Cardiac fibroblast (primary cell): ENCODE measurements at places on chromosomes 1 and 21.
A peak's percentile ranks its signal among the peaks of the same experiment; 100 is the strongest.

GRCh38 chr1:226863446-226863845 lies 7.0 kb upstream of the PSEN2 start:
- DNase-seq: peak; percentile 20

DNA sequence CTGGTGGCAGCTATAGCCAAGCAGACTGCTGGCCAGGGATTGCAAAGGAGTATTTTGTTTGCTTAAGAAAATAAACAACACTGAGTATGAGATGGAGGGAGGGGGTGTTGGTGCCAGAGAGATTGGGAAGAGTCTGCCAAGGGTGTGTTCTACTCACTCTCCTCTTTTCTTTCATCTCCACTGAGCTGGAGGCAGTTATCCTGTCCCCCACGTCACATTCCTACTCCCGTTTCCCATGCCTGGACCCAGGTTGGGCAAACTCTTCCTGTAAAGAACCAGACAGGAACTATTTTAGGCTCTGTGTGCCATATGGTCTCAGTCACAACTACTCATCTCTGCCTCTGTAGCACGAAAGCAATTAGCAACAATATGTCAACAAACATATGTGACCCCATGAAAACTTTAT lies 1.4 kb upstream of the IL24 start:
- DNase-seq: peak; percentile 92

DNA sequence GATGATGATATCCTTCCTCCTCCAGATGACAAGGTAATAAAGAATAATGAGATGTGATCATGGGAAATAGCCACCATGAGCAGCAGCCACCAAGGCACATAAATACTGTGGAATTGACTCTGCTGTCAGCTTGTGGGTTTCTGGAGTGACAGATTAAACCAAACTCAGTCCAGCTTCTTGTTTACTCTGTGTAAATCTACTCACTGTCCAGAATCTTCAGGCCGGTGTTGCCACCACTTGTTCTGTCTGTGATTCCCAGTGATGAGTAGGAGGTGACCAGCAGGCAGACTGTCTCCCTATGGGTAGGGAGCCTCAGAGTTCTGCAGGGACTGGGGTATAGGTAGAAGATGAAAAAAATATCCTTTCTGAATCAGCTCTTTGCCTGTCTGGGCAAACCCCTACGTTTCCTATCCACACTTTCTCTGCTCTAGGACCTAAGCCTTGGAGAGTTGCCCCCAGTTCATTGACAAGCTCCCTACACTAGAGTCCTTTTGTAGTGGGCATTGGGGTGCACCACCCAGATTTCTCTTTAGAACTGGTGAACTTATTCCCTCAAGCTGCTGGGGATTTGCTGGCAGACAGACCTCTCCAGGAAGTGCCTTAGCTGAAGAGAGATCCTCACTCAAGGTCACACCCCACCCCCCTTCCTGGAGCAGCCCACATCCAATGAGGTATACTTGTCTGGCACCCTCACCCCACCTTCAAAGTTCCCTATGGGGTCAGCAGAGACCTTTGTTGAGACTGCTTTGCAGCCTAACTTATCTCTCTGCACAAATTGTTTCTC lies 47.6 kb downstream of the ATP1A1 start:
- no peak for DNase-seq

GRCh38 chr1:46613661-46614603 lies 2.7 kb downstream of the MOB3C start:
- DNase-seq: peak; percentile 72

- no peak for DNase-seq
These were observed 20.8 kb downstream of the SLC6A17 start for GRCh38 chr1:110170766-110171733.
